ENCODE measurements at places on chromosomes 7 and 10.
A peak's percentile ranks its signal among the peaks of the same experiment; 100 is the strongest.

- DNase-seq, result no peak
These were observed 1.5 kb upstream of the NRP1 start for GRCh38 chr10:33335801-33336581.

DNA sequence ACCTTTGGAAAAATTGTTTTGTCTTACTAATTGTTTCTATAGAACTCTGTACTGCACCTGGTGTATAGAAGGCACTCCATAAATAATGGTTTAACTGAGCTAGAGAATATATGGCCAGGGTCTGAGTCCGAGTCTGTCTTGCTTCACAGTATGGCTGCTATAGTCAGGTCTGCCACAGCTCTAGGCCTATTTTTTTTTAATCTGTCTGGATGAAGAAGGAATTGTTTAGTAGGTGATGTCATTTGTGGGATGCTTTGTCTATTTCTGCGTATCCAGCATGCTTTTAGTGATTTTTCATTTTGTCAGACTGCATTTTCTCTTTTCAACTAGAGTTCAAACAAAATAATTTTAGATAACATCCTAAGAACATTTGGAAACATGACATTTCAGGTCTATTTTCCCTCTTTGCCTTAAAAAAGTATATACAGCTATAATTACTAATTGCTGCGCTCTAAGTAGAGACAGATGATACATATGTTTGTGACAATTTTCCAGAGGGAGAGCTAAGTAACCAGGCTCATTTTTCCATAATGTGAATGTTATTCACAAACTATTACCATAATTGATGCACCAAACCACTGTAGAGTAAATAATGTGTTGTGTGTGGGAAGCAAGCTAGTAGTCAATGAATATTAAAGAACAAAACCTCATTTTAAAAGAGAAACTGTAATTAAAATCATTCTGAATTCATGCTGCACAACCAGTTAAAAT lies 361.7 kb downstream of the AUTS2 start:
- DNase-seq, result no peak

- no peak for DNase-seq
These were observed 94.2 kb downstream of the ST7 start for GRCh38 chr7:117047496-117047895.

GRCh38 chr7:132402751-132403245 lies 173.5 kb downstream of the PLXNA4 start:
- DNase-seq, result no peak

DNA sequence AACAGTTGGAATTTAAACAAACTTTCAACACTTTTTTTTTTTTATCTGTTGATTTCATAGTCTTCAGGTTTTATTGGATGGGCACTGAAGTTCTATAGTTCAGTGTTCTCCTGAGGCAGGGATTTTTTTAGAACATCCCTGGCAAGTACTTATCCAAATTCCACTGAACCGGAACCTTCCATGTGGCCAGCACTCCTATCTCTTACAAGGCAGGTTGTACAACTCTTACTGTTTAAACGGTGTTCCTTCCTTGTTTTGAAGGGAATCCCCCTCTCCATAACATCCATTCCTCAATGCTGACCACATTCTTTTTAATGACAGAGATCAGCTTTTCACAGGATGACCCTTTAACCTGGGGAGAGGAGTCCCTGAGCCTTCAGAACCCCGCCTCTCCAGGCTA lies 238.9 kb upstream of the CTBP2 start:
- DNase-seq, result no peak

- DNase-seq, result no peak
These were observed 99.8 kb downstream of the JCAD start for GRCh38 chr10:29959586-29959985.

- no peak for DNase-seq
These were observed 45.0 kb downstream of the TNS3 start for GRCh38 chr7:47536661-47537611.

DNA sequence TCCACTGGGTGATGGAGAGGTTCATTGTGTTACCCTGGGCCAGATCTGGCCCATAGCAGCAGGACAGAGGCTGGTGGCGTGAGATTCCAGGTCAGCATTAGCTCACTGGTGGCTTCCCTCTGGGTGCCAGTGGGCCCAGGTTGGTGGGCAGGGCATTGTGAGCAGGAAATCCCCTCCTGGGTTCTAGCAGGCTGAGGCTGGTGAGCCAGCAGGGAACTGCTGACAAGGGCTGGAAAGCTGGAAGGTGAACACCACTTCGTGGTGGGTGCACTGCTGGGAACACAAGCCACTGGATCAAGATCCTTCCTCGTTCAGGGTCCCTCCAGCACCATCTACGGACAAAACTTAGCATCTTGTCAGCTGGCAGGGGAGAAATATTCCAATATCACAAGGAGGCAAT lies 259.2 kb upstream of the FZD1 start:
- no peak for DNase-seq

DNA sequence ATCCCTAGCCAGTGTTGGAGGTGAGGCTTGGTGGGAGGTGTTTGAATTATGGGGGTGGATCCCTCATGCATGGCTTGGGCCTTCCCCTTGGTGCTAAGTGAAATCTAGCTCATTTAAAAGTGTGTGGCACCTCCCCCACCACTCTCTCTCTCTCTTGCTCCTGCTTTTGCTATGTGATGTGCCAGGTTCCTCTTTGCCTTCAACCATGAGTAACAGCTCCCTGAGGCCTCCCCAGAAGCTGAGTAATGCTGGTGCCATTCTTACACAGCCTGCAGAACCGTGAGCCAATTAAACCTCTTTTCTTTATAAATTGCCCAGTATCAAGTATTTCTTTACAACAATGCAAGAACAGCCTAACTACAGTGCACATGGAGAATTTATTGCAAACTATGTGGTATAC lies 188.8 kb upstream of the POT1 start:
- DNase-seq, result no peak

DNA sequence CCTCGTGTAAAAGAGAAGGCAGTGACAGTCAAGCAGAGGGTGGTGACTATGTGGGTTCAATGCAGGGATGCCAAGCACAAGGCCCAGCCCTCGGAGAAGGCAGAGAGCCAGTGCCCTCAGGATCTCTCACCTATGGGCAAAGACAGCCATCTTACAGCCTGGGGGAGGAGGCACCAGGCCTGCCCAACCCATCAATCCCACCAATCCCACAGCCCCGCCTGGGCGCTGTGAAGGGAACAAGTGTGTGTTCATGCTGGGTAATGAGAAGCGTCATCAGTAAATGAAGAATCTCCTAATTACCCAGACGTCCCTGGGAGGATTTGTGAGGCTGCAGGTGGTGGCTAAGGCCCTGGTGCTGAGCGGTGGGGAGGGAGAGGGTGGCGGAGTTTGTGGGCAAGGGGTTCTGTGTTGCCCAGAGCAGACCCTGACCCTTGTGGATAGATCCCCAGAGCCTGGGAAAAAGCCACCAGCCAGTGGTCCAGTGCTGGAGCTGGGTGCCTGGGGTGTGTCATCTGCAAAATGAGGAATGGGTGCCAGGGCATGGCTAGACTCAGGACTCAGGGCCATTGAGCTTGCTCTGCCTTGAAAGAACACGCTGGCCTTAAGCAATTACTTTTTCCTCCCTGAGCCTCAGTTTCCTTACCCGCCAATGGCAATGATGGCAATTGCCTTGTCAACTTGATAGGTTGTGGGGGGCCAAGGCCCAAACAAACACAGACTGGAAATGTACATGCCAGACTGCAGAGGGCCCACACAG lies 128.1 kb upstream of the UNC5B start:
- DNase-seq, result no peak

DNA sequence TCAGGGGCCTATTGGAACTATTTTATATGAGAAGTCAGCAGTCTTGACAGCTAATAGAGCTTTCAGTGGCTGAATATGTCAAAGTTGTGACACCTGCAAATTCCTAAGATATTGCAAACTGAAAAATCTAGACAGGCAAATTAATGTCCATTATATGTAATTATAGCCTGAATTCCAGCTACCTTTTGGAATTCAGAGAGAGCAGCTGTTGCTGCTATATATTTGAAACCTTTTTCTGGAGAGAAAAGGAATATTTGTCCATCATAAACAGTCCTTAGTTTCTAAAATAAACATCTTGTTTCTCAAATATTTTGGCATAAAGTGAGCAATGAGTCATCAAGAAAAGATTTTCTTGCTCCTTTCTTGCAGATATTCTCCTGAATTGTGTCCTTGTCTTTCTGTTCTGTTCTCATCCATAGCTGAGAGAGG lies 408.9 kb upstream of the SEMA3D start:
- no peak for DNase-seq

GRCh38 chr7:142671506-142671905 lies 77.8 kb upstream of the PRSS1 start:
- no peak for DNase-seq

- DNase-seq, result no peak
These were observed 2.6 kb downstream of the PLEKHS1 start for GRCh38 chr10:113754125-113754524.

DNA sequence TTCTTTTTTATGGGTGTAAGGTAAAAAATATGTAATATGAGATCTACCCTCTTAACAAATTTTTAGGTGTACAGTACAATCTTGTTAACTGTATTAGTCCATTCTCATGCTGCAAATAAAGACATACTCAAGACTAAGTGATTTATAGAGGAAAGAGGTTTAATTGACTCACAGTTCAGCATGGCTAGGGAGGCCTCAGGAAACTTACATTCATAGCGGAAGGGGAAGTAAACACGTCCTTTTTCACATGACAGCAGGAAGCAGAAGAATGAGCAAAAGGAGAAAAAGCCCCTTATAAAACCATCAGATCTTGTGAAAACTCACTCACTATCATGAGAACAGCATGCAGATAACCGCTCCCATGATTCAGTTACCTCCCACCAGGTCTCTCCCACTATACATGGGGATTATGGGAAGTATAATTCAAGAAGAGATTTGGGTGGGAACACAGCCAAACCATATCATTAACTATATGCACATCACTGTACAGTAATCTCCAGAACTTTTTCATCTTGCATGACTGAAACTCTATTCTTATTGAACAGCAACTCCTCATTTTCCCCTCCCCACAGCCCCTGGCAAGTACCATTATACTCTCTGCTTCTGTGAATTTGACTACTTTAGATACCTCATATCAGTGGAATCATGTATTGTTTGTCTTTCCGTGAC lies 127.4 kb downstream of the WNT2 start:
- DNase-seq, result no peak

GRCh38 chr10:84329986-84330651 lies 1.7 kb downstream of the CCSER2 start:
- peak; percentile 13 for DNase-seq

GRCh38 chr7:42242381-42242780 lies 5.4 kb upstream of the GLI3 start:
- no peak for DNase-seq

- DNase-seq, result no peak
These were observed 368.1 kb downstream of the MDFIC start for GRCh38 chr7:115289971-115290370.

DNA sequence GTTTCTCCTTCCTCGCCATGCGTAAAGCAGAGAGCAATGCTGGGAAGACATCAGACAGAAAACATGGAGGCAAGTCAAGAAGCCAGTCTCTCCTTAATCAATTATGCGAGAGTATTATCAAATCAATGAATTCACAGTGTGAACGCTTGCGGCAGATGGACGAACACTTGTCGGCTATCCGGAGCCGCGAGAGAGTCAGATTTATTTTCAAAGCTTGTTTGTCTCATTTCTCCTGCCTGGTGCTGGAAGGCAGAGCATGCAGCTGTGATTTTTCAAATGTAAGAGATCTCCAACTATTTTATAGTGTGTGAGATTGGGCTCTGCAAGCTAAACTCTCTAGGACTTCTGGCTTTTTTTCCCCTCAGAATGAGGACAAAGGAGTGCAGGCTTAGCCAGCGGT lies 252.3 kb downstream of the SNX10 start:
- no peak for DNase-seq

GRCh38 chr10:124529661-124530214 lies 68.1 kb downstream of the LHPP start:
- DNase-seq, result no peak

GRCh38 chr10:3720228-3721019 lies 64.6 kb downstream of the KLF6 start:
- no peak for DNase-seq

DNA sequence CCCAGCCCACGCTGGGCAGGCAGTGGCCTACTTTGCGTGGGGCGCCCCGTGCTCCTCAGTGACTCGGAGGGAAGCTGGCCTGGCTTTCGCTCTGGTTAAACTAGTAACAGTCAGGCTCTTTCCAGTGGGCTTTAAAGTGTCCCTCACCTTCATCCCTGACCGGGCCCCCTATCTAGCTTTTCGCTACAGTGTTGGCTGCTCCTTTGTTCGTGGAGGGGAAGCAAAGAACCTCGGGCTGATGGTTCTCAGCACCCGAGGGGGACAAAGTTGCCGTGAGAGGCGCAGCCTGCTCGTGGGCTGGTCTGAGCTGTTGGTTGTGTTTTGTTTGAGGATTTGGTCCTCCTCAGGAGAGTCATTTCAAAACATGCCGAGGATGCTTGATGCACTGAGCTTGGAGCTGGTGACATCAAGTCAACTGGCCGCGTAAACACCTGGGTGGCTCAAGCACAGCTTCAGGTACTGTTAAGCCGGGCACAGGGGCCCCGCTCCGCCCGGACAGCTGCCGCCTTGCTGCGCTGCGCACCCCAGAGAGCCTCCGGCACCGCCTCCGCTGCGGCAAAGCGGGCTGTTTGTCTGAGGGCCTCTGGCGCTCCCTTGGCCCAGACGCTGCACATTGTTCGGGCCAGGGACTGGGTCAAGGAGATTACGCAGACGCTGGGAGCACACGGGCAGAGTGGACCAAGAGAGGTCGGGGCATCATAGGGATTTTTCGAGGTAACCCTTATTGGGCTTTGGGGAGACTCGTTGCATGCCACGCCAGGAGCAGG lies 1.6 kb downstream of the DLX6 start:
- DNase-seq, result no peak

DNA sequence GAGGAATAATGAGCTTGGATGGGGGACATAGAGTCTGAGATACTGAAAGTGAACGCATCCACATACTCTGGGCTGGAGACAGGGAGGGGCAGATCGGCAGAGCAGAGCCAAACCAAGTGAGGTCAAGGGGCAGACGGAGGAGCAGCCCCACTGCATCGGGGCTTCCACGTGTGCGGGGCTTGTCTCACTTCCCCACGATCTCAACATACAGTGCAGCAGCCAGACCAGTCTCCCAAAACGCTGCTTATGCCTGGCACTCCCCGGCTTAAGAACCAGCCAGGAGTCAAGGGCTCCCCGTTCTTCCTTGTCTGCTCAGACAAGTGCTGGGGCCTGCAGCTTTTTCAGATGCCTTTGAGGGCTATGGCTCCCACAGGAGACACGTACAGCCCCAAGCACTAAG lies 43.6 kb downstream of the PARP12 start:
- DNase-seq, result no peak

GRCh38 chr10:35712486-35712885 lies 70.4 kb upstream of the FZD8 start:
- DNase-seq, result no peak

GRCh38 chr10:101310529-101311184 lies 43.3 kb upstream of the BTRC start:
- no peak for DNase-seq

Measured in activated effector memory CD4-positive, alpha-beta T cell treated with Interleukin-2 at 50 U/mL for 16 hours (primary cell).